ENCODE measurements at places on chromosomes 5 and 9.

DNA sequence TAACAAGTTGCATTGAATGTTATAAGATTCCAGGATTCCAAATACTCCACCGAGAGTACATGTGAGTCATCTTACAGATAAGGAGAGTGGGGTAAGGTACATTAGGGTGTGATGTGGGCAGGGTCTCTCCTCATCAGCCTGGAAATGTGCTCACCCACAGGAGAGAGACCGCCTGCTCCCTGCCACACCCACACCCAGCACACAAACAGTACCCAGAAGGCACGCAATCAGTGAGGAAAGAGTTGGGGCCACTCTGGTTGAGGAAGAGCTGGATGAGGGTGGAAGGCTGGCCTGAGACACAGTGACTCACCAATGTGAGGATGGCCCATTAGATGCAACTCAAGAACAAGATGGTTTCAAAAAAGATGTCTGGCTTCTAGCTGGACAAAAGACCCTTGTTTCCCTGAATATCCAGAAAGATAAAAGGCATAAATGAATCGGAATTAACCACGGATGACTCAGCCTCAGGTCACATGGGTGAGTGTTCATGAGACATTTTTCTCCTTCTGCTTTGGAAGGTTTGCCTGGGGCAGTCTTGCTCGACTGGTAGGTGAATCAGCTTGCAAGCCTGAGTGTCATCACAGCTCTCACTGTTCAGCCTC, 51.1 kb upstream of the LHFPL2 start:
- DNase-seq: no peak

GRCh38 chr9:117662651-117663050, 41.6 kb upstream of the TLR4 start:
- no peak for DNase-seq

GRCh38 chr9:122360891-122361290, 9.9 kb upstream of the PTGS1 start:
- no peak for DNase-seq

DNA sequence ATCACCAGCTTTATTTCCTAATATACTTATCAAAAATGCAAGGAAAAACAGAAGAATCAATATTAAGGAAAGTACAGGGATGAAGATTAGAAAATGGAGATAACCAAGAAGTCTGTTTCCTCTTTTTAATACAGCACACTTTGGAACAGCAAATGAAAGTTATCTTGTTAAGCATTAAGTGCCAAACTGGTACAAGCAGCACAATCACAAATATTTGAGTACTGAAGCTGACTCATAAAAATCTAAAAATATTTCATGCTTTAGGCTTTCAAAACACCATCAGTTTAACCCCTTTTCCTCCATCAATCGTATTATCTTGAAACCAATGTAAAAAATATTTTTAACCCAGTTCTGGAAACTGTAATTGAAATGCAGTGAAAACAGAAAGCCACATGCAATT, 2.7 kb downstream of the FBXW11 start:
- no peak for DNase-seq

GRCh38 chr5:177447066-177447610, 524 bp downstream of the PRR7 start:
- DNase-seq: peak; percentile 56

DNA sequence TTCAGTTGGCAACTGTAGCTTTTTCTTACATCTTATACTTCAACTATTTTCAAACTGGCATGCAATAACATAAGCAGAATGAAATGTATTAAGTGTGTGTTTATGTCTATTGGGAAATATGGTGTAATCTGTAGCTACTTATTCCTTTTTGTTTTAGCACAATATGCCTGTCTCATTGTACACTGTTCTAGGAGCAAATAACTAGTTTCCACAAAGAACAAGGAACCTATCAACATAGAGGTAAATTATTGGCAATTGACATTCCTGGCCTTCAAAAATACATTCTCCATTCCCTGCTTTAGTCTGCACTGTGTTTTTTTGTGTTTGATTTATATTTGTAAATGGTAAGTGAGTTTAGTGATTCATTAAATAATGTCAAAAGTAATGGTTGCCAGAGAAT, 75.7 kb downstream of the FBXL7 start:
- no peak for DNase-seq

Measured in stimulated activated CD8-positive, alpha-beta memory T cell treated with anti-CD3 and anti-CD28 coated beads, Interleukin-15, amount 100 ng/mL, for 48 hours (primary cell).